ENCODE measurements at places on chromosomes 3 and 15.

DNA sequence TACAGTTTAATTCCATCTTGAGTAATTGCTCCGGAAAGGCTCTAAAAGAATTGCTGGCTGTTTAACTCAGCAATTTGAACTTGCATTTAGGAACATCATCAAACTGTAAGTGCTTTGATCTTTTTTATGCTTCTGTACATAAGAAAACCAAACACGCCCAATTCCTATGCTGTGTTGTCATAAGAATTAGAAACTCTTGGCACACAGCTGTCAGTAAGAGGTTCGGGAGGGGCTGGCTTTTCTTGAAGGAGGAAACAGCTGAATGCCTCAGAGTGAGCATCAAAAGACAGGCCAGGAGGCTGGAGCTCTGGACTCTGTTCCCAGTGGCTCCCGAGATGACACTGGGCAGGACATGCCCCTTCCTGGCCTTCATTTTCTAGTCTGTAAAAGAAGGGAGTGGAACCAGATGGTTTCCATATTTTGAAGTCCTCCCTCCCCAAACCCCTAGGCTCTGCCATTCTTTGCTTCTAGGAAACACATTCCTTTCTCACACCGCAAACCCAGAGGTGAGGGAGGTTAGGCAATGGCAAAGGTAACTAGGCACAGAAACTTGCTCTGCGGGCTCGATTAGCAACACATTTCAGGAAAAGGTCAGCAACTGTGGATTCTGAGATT is 73.7 kb upstream of the DLG1 start:
- DNase-seq, result no peak

DNA sequence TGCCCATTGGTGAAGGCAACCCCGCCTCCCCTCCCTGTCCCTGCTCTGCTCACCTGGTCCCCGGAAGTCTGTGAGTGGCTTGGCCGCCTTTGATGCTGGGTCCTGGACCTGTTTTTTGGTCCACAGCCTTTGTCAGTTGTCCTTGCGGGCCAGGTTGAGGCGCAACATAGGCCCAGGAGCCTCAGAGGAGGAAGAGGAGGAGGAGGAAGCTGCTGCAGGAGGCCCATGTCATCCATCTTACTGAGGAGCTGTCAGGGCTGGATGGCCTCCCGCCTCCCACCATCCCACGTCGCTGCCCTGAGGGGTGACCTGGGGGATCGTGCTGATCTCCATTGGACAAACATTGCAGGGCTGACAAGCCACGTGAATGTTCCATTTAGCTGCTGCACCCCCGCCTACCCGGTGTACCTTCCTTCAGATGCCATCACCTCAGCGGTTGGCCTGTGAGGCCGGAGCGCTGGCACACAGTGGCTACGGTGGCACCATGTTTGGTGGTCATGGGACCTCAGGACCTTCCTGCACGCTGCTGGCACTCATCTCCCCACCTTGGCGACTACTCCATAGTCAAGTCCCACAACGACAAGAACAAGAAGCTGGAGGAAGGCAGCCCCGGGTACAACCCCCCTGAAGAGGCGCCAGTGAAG is 106.3 kb downstream of the SMAD6 start:
- DNase-seq, result no peak

- DNase-seq, result no peak
Observed at GRCh38 chr3:133354721-133355120, 45.1 kb upstream of the BFSP2 start.

GRCh38 chr3:156030723-156031122 is 89.7 kb upstream of the KCNAB1 start:
- DNase-seq, result no peak

GRCh38 chr15:64990168-64990470 is 405 bp upstream of the SPG21 start:
- no peak for DNase-seq

DNA sequence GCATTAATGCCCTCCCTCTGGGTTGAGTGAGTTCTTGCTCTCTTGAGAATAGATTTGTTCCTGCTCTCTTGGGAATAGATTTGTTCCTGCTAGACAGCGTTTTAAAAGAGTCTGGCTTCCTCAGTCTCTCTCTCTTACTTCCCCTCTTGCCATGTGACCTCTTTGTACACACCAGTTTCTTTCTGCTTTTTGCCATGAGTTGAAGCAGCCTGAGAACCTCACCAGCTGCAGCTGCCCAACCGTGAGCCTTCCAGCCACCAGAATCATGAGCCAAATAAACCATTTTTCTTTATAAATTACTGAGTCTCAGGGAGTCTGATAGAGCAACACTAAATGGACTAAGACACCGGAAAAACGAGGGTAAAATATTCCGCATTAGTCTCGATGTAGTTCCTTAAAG is 253.6 kb downstream of the CNTN6 start:
- no peak for DNase-seq

- no peak for DNase-seq
Observed at GRCh38 chr3:177405191-177405672, 207.9 kb upstream of the TBL1XR1 start.

- peak; percentile 83 for DNase-seq
Observed at GRCh38 chr3:16842272-16843270, 42.2 kb upstream of the PLCL2 start.

DNA sequence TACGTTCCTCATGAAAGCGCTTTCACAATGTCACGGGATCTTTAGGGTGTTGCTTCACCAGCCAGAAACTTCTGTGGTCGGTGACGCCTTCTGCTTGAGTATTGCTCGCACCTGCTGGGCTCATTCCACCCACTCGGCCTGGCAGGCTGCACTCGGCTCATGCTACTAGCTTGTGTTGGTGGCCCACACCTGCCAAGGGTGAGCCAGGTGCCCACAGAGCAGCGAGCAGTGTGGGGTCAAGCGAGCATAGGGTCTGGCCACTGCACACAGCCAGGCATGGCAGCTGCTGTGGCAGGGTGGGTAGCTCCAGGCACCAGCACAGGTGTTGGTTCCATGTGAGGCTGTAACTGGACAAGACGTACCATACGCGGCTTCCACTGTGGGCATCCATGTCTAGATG is 202.9 kb upstream of the CADM2 start:
- DNase-seq, result no peak

DNA sequence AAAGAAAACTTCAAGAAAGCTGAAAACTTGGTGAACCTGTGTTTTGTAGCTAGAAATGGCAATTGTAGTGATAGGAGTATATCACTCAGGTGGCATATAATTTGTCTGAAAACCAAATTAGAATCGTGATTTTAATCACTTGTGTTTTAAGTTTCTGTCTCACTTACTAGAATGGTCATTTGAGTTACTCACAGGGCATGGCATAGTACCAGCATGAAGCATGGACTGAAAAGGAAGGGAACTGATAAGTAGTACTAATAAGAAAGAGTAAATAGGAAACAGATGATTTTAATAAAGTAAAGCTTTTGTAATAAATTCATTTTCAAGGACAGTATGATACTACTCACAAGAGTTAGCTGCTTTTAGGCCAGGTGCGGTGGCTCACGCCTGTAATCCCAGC is 22.1 kb downstream of the OSBPL11 start:
- DNase-seq, result no peak

- no peak for DNase-seq
Observed at GRCh38 chr3:31041161-31041978, 146.9 kb upstream of the GADL1 start.

- DNase-seq, result no peak
Observed at GRCh38 chr3:151999936-152000335, 126.5 kb downstream of the SUCNR1 start.

DNA sequence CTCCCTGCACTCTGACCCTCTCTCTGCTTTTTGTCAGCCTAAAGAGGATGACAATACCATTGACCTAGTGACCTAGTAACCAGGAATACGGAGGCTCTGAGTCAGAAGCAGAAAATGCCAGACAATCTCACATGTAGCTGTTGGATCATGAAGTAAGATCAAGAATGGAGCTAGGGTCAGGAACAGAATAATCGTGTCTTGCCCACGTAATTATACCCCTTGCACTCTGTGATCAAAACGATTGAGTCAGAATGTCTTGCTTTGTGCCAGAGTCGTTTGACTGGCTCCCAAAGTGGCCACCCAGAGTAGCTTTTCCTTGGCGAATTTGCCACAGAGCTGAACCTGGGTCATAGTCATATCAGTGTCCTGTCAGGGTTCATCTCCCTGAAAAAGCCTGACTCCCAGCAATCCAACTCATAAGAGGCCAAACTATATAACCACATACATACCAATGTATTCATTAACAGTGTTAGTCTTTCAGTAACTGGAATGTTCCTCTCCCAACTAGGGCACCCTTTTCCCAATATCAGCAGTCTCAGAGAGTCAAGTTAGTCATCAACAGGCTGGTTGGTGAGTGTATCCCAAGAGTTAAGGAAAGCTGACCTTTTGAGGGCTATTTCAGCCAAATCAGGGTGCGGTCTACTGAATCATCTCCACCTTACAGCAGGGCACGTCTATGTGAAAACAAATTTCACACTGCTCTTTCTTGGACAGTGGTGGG is 5.0 kb upstream of the CDV3 start:
- no peak for DNase-seq

- DNase-seq, result no peak
Observed at GRCh38 chr3:155809181-155809580, 3.1 kb upstream of the C3orf33 start.

Data from naive thymus-derived CD8-positive, alpha-beta T cell (primary cell).